ENCODE measurements at places on chromosomes 12 and 14. TPM values are rescaled to one million over a fixed set of nuclear protein-coding genes. Genes with fewer than 3 reads are reported as not detected.

The KCNH3 gene
- 0.27 TPM for total RNA-seq

The VWF gene
- 0.30 TPM for total RNA-seq

The TRPV4 gene
- total RNA-seq: not detected

The GPR137C gene
- 1.9 TPM for total RNA-seq

The CD163L1 gene
- 0.11 TPM for total RNA-seq

The KLHDC2 gene
- total RNA-seq: 76.5 TPM

The FAR2 gene
- total RNA-seq: 6.6 TPM

The LYZ gene
- total RNA-seq: 16.9 TPM

DNA sequence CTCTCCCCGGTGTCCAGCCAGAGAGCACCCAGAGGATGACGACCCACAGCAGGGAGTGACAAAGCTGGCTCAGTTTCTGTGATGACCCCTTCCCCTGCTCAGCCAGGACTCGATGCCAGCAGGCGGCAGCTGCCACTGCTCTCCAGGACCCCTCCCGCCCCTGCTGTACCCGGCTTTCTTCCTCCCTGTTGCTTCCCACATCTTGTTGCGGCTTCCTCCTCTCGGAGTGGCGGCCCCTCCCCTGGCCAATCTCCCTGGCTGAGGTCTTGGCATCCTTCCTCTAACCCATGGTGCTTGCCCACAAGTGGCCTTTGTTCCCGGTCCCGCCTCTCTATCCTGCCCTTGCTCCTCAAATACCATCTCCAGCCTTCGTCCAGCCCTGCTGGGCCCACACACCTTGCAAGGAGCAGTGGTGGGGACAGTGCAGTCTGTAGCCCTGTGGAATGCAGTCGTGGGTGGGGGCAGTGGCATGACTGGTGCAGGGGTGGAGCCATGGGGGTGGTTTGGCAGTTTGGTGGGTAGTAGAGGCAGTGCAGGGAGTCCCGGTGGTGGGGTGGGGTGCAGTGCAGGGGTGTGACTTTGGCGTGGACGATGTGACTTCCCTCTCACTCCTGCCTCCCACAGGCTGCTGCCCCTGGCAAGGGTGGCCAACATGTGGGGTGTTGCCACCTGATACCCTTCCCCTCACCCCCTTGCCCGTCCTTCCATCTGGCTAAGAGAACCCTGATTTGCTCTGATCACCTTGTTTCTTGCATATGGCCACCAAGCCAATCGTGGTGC lies 16.3 kb upstream of the BEGAIN start:
- no peak for DNase-seq
- H3K4me1 ChIP-seq: no peaks in the 10 kb centered on the region
- H3K4me3 ChIP-seq: no peak overlapping the region
- H3K27ac ChIP-seq: no peak overlapping the region

DNA sequence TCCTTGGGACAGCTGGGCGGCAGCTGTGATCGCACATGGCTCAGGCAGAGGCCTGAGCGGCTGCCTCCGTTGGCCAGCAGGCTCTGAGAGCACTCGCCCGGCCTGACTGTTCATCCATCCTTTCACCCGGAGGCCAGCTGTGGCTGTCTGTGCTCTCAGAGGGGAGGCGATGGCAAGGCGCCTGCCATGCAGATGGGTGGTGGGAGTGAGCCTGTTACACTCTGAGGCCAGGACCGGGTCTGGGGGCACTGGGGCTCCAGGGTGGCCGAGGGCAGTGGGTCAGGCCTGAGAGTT lies 292.3 kb downstream of the TMEM121 start:
- H3K4me3 ChIP-seq: no peak overlapping the region
- no peaks in the 10 kb centered on the region for H3K27me3 ChIP-seq
- no peaks in the 10 kb centered on the region for H3K36me3 ChIP-seq
- H3K4me1 ChIP-seq: no peaks in the 10 kb centered on the region
- no peak for DNase-seq

GRCh38 chr12:124603100-124603541 lies 35.7 kb upstream of the NCOR2 start:
- DNase-seq: no peak
- H3K4me1 ChIP-seq: peaks cover 50% of the 10 kb centered on the region
- H3K27me3 ChIP-seq: no peaks in the 10 kb centered on the region
- no peak overlapping the region for H3K4me3 ChIP-seq

- no peak for DNase-seq
- H3K27me3 ChIP-seq: no peaks in the 10 kb centered on the region
- H3K27ac ChIP-seq: no peak overlapping the region
- 0 out of 2 replicates have a peak, but pooled peaks cover 5% of the 10 kb centered on the region for H3K4me1 ChIP-seq
- H3K36me3 ChIP-seq: no peaks in the 10 kb centered on the region
These were observed 24.5 kb downstream of the WDR20 start for GRCh38 chr14:102164241-102164641.

DNA sequence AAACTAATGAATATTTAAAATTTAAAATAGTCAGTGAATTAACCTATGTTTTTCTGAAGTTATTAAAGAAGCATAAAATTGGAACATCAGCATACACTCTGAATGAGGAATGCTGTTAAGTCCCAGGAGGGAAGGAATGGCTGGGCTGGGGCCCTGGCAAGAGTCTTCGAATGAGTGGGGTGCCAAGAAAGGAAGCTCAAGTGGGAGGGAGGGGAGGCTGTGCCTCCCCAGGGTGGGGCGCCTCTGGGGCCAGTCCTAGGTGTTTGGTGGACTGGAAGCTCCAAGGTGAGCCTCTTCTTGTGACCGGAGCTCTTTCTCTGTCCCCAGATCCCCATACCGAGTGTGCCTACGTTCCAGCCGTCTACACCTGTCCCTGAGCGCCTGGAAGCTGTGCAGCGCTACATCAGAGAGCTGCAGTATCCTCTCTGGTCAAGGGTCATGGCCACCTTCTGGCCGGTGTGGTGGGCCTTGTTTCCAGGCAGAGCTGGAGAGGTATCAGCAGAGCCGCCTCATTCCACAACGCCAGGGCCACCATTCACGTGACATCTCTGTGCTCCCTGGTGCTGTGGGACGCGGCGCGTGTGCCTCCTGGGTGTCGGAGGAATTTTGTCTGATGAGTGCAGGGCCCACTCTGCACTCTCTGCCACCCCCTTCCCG lies 8.5 kb downstream of the VASH1 start:
- H3K36me3 ChIP-seq: no peaks in the 10 kb centered on the region
- H3K4me1 ChIP-seq: no peaks in the 10 kb centered on the region
- H3K4me3 ChIP-seq: no peak overlapping the region

- H3K4me3 ChIP-seq: no peak overlapping the region
- no peaks in the 10 kb centered on the region for H3K4me1 ChIP-seq
- H3K27me3 ChIP-seq: no peaks in the 10 kb centered on the region
- no peak for DNase-seq
- H3K27ac ChIP-seq: no peak overlapping the region
These were observed 218.8 kb downstream of the DAD1 start for GRCh38 chr14:22370084-22370847.

GRCh38 chr12:48311313-48311712 lies 39.4 kb downstream of the ZNF641 start:
- no peak overlapping the region for H3K27ac ChIP-seq
- no peaks in the 10 kb centered on the region for H3K36me3 ChIP-seq
- H3K27me3 ChIP-seq: no peaks in the 10 kb centered on the region
- no peak overlapping the region for H3K4me3 ChIP-seq

GRCh38 chr12:6540181-6540877 lies 6.0 kb downstream of the GAPDH start:
- H3K36me3 ChIP-seq: peaks cover 14% of the 10 kb centered on the region
- H3K4me1 ChIP-seq: peaks cover 31% of the 10 kb centered on the region
- no peaks in the 10 kb centered on the region for H3K27me3 ChIP-seq
- H3K4me3 ChIP-seq: no peak overlapping the region
- peak overlapping the region; percentile 97 for H3K27ac ChIP-seq

- peaks cover 19% of the 10 kb centered on the region for H3K4me1 ChIP-seq
- no peak overlapping the region for H3K4me3 ChIP-seq
- DNase-seq: peak; percentile 66
- H3K27me3 ChIP-seq: no peaks in the 10 kb centered on the region
- H3K36me3 ChIP-seq: no peaks in the 10 kb centered on the region
These were observed 44.6 kb downstream of the LLPH start for GRCh38 chr12:66085998-66086397.

DNA sequence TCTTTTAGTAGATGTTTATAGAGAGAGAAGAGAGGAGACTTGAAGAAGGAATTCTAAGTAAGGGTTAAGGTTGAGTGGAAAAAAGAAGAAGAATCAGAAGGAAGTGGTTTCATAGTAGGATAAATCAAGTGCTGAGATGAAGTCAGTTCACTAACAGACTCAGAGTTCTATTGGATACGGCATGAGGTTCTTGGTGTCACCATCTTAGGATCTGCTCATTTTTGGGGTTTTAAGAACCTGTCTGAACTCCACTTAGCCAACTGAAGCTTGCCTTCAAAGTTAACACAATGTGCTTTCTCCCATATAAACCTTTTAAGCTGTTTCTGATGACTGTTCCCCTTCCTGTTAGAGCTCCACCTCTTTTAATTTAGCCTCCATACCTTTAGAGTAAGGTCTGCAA lies 152.6 kb downstream of the PRKCH start:
- H3K27me3 ChIP-seq: no peaks in the 10 kb centered on the region
- no peak overlapping the region for H3K4me3 ChIP-seq
- H3K27ac ChIP-seq: no peak overlapping the region
- no peaks in the 10 kb centered on the region for H3K4me1 ChIP-seq
- no peak for DNase-seq

- no peak overlapping the region for H3K4me3 ChIP-seq
- no peak overlapping the region for H3K27ac ChIP-seq
- no peaks in the 10 kb centered on the region for H3K4me1 ChIP-seq
These were observed 147.5 kb downstream of the ADCK1 start for GRCh38 chr14:77947372-77947771.

DNA sequence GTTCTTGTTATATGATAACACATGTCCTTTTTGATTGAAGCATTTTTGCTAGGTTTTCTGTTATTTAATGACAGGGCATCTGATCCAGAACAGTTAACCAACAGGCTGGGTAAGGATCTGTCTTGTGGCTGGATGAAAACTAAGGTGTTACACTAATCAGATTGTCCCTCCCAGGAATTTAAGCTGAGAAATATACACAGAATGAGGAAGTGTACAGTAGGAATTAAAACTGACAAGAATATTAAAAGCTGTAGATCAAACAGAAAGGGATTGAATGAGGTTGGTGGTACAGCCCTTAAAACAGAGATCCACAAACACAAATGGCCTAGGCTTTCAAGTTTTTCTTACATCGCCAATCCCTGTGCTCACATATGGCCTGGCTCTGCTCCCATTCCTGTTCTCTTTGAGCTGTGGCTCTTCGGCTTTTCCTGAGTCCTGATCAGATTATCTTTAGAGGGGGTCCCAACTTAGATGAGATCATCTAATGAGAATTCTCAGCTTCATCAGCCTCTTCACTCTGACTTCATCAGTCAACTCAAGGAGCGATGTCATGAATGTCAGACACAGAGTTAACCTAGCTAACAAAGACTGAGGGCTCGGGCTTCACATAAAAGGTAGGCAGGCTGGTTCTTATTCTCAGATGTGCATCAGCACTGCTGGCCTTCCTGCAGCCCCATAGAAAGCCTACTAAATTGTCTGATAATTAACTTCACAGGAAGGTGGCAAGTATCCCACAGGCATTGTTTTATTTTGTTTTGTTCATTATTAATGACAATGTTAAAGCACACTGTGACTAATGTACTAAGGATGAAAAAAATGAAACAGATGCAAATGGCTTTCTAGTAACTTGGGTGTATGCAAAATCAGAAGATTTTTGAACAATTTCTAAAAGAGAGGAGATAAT lies 11.4 kb downstream of the PYGL start:
- H3K4me1 ChIP-seq: peaks cover 23% of the 10 kb centered on the region
- DNase-seq: no peak
- H3K27ac ChIP-seq: no peak overlapping the region

DNA sequence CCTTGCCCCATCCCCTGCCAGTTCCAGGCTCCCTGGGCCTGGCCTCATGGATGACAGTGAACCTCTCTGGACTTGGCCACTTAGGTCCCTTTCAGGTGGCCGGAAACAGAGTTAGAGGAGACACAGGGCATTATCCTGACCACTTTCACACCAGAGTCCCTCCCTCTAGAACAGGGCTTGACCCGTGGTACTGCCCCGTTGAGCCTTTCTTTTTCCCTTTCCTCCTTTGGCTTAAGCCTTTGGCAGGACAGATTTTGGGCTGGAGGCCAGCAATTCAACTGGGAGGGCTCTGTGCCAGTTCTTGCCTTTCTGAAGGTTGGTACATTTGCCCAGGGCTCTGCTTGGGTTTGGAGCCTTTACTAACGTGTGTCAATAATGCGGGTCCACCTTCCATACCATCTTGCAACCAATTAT lies 22.8 kb downstream of the TPCN1 start:
- no peak overlapping the region for H3K4me3 ChIP-seq
- H3K4me1 ChIP-seq: peaks cover 64% of the 10 kb centered on the region
- peaks cover 1% of the 10 kb centered on the region for H3K36me3 ChIP-seq
- H3K27me3 ChIP-seq: no peaks in the 10 kb centered on the region
- H3K27ac ChIP-seq: peak overlapping the region; percentile 99
- DNase-seq: no peak

DNA sequence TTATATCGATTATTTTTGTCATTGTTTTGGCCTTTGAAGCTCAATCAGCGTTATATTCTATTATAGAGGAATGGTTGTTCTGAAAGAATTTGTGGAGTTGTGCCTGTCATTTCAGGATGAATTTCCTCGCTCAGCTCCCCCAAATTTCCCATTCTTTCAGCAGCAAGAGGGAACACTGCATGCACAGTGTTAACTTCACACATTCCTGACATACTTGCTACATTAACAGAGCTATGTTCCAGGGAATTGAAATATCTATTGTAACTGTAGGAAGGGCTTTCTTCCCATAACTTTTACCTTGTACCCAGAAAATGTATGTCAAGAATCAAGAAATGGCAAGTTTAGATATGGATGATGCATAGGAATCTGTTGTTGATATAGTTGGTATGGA lies 379.0 kb downstream of the LRIG3 start:
- no peak overlapping the region for H3K27ac ChIP-seq
- H3K4me1 ChIP-seq: peaks cover 31% of the 10 kb centered on the region
- H3K27me3 ChIP-seq: no peaks in the 10 kb centered on the region
- no peak overlapping the region for H3K4me3 ChIP-seq

Data from Caco-2 (cell line).